ENCODE measurements at places on chromosomes 11 and 22.

- DNase-seq, result no peak
Observed at GRCh38 chr22:41474872-41475451, 6.0 kb downstream of the ACO2 start.

DNA sequence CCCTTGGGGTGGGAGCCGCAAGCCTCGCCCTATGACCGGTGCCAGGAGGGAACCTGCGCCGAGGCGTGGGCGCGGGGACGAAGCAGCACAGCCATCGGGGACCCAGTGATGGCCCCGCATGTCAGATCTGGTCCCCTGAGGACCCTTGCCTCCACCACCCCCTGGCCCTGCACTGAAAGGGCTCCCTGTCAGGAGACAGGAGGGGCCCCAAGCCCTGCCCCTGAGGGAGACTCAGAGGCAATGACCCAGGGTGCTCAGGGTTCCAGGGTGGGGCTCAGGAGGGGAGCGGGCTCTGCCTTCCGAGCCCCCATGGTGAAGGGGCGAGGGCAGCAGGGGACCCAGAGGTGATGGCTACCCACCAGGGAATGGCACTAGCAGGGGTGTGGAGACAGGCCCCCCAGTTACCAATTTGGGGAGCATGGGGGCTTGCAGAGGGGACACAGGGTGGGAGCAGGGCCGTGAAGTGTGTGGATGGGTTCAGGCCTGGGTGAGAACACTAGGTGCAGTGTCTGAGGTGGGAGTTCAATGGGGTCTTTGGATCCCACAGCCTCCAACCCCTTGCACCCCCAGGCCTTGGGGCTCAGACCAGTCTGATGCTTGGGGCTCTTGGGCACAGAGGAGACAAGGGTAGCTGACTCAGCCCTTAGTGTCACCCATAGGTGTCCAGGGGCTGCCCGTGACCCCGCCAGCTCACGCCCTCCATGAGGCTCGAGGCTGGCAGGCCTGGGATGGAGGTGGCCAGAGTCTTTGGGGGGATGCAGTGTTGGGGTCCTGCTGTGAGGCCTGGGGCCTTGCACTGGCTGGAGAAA is 499 bp downstream of the LRRC56 start:
- DNase-seq, result no peak

GRCh38 chr11:95715777-95716241 is 73.8 kb downstream of the FAM76B start:
- no peak for DNase-seq

DNA sequence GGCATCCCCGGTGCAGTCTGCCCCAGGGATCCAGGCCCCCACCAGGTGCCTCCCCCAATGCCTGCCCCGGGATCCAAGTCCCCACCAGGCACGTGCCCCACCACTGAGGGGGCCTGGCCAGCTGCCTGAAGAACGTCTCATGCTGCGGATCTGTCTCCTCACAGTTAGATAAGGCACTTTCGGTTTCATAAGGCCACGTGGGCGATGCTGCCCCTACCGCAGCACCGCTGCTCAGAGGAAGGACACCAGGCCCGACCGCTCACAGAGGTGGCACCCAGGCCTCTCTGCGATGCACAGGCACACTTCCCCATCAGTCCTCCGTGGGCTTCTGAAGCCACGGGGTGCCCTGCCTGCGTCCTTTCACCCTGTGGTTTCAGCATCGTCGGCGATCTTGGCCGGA is 68.1 kb upstream of the BID start:
- no peak for DNase-seq

DNA sequence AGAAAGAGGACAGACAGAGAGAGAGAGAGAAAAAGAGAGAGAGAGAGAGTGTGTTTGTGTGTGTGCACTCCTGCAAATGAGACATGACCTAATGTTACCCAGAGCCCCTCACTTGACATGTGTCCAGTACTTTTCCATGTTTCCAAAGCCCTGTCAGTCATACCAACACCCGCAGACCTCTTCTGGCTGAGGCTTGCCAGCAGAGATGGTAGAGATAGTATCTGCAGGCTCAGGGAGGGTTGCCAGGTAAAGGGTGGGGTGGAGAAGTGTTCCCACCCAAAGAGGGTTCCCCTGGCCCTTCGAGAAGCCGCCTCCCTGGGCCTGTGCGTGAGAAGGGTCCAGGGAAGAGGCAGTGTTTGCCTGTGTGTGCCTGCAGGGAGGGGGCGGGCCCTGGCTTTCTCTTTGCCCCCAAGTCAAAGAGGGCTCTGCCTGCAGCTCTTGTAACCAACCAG is 40.7 kb downstream of the POU2F3 start:
- no peak for DNase-seq

DNA sequence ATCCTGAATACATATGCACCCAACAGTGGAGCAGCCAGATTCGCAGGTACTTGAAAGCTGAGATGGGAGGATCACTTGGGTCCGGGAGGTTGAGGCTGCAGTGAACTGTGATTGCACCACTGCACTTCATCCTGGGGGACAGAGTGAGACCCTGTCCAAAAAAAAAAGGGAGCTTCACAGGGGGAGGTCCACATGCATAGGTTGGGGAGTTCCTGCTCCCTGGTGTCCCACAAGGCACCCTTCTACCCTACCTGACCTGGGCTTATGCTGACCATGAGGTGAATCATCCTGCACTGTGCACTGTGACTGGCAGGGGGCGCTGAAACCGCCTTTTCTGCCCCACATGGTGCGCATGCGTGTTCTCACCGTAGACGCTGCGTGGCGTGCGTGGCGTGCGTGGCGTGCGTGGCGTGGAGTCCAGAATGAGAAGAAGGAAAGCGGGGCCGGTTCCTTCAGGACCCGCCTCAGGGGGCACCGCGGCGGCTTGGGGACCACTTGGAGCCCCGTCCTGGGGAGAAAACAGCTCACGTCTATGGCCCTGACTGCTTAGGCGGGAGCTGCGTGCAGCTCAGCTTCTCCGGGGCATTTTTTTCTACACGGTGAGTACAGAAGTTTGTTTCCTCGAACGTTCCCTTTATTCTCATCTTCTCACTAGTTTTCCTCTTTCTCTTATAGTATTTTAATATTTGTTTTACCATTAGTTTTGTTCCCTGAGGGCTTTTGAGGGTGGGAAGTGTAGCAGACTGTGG is 116.6 kb upstream of the GRK3 start:
- DNase-seq, result no peak

DNA sequence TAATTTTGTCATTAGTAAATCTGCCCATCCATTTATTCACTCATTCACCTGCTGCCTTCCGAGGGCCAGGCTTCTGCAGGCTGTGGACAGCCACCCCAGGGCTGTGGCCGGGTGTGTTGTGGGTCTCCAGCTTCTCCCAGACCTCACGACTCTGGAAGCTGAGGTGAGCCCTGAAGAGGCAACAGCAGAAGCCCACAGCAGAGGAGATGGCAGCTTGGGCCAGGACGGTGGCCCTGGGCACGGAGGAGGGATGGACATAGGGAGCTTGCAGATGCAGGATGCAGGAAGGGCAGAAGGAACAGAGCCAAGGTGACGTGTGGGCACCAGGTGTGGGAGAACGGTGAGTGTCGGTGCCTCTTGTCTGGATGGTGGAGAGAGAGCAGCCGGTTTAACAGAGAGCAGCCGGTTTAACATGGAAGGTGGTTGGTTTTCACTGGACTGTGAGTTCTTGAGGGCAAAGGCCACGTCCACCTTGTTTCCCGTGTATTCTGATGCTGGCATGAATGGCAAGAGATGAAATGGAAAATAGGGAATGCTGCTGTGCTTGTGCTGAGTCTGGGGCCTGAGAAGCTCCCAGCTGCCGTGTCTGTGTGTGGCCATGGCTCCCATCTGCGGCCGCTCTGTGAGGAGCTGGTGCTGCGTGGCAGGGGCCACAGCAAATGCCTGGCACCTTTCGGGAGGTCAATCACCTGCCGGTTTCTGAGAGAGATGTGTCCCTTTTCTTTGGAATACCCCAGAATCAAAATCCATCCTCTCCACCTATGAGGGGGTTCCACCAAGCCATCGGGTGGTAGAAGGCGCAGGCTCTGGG is 669.9 kb downstream of the BRD1 start:
- DNase-seq, result no peak
